ENCODE measurements at places on chromosomes 16 and 17.

DNA sequence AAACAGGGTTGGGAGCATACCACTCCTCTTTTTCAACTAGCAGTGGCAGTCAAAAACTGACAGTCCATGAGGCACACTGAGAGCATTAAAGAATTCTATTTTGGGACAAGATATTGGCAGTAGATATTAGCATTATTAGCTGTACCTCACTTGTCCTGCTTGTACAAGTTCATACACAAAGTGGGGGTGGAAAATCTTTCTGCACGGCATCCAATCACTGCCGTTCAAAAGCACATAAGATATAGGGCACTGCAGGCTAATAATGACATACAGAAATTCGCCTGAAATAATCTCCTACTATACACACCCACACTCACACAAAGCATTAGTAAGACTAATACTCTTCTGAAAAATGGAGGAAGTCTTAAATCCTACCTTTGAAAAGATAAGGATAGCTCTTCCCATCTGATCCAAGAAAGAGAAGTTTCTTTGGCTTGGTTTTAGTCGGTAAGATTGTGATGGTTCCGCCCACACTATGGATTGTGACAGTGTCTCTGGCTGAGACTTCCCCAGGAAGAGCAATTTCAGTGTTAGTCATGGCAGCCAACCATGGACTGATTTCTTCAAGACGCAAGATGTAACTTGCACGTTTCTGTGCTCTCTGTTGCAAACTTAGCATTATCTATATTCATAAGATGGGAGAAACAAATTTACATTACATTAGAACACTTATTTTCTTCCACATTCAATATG lies 40.6 kb upstream of the ARL6IP1 start:
- no peak for DNase-seq

GRCh38 chr17:4666296-4666695 lies 24.8 kb upstream of the ALOX15 start:
- no peak for DNase-seq

- no peak for DNase-seq
These were observed 7.9 kb downstream of the STAC2 start for GRCh38 chr17:39217734-39218369.

DNA sequence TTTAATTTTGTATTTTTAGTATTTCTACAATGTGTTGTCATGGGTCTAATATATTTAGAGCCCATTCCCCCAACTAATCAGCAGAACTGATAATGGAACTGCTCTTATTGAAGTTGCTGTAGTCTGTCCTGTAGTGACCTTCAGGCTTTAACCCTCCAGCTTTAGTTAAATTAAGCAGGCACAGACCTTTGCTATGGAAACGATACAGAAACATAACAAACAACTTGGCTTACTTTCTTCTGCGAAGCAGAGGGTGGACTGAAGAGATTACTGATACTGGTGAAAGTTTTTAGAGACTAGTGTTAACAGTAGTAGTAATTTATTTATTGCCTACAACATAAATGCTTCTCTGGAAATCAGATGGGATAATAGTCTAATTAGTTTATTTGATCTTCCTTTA lies 61.4 kb downstream of the NFATC3 start:
- DNase-seq: no peak

- no peak for DNase-seq
These were observed 93.6 kb upstream of the DYNLRB2 start for GRCh38 chr16:80447241-80447640.

DNA sequence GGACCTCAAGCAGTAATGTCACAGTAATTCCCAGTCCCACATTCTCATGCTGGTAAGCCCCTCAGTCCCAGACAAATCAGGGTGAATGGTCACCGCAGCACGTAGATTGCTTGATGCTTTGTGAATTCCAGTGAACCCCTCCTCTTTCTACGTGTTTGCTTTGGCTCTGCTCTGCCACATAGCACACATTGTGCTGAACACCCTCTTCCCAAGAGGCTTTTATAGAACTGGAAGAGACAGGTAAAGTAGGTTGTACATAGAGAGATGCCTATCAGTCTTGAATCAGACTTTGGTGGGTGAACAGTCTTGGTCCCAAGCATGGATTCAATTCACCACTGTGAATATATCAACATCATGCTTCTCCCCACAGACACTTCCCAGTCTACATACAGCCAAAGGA lies 579 bp upstream of the KRTAP9-6 start:
- no peak for DNase-seq

DNA sequence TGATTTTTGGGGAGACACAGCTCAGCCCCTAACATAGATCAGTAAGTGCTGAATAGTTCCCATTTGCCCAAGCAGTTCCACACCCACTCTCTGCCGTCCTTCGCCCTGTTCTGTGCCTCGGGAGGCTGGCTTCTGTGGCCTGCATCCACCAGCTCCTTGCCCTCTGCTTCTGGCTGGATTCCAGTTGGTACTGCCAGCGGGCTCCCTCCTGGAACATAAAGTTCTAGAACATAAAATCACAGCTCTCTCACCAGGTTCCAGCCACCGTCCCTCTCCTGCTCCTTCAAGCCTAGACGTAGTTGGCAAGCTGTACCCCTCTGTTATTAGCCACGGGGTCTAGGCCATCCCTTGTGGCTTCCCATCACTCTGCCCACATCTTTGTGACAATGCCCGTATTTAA lies 3.9 kb upstream of the MRPS23 start:
- DNase-seq: peak; percentile 23

DNA sequence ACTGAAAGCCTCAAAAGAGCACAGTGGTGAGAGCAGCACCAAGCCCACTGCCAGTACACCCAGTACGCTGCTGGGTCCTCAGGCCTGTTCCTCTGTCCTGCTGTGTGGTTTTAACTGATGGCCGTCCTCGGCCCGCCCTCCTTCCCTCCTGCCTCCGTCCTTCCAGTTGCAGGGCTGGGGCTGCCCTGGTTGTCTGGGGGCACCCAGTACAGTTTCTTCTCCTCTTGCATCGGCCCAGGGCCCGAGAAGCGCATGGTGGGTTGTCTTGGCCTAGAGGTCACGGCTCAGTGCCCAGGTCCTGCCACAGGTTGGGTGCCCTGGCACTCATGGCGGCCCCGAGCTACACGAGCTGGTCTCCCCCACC lies 70.8 kb upstream of the KCTD5 start:
- DNase-seq: no peak

DNA sequence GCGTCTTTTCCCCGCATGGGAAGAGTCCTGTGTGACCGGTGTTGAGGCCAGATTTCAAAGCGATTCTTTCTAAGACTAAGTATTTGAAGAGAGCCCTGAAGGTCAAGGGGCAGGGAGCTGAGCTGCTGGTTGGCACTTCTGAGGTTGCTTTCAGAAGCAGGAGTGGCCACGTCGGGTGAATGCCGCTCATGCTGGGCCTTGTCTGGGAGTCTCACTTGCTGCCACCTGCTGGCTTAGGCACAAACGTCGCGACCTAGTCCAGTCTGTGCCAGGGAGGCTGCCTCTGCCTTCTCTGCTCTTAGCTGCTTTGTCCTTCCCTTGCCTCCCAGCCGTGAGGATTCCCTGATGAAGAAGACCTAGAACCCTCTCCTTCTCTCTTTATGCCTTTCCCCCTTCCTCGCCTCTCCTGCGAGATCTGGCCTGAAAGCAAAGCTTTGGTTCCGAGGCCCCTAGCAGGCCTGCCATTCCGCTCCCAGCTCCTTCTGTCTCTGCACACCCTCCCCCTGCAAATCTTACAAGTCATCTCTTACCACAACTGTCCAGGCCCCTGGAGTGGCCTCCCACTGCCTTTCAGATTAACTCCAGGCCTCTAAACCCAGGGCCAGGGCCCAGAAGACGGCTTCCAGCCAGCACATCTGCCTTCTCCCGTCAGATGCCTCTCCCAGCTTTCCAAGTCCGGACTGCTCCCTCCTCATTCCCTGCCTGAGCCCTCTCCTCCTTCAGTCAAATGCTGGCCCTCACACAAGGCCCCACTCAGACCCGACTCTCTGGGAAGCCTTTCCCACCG lies 11.4 kb downstream of the CTNS start:
- DNase-seq: peak; percentile 39

- DNase-seq: peak; percentile 76
These were observed 8.9 kb upstream of the TIMP2 start for GRCh38 chr17:78933959-78934568.

- DNase-seq: no peak
These were observed 5.3 kb upstream of the WDR24 start for GRCh38 chr16:695355-696089.

GRCh38 chr17:8294814-8295316 lies 335 bp downstream of the SLC25A35 start:
- DNase-seq: no peak

- DNase-seq: no peak
These were observed 708.0 kb upstream of the SOX9 start for GRCh38 chr17:71412803-71413202.

DNA sequence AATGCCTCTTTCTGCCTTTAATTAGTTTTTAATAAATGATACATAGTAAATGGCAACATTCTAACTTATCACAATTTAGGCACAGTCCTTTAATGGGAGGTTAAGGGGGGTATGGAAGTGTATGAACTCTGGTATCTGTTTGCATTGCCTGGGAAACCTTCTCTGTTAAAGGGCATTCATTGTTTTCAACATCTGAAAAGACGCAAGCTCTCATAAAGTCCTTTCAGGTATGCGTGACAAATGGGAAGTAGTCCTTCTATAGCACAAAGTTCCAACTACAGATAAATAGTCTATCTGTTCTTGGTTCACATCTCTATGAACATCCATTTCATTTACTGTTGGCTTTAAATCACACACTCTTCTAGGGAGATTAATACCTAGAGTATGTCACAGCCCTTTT lies 298.0 kb upstream of the PMFBP1 start:
- no peak for DNase-seq

GRCh38 chr17:7351665-7352502 lies at the start of gene KCTD11:
Gene KCTD11, plus strand, starts transcription at chr17:7352162.
- DNase-seq: peak; percentile 73

- no peak for DNase-seq
These were observed 8.2 kb upstream of the PHF12 start for GRCh38 chr17:28959471-28959871.

DNA sequence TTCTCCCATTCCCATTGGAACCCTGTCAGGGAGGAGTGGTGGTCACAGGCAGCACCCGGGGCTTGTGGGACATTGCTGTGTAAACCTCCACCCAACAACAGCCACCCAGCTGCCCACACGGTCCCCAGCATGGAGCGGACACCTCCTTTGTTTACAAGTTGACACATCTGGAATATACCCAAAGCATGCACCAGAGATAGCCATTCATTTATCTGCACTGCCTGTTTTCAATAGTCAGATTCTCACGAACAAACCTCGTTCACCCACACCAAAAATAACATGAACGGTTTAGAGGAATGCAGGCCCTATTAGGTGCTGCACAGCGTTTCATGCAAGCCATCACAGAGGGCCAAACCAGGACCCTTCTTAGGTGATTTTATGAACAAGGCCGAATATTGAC lies 244.8 kb downstream of the FOXL1 start:
- DNase-seq: no peak

GRCh38 chr16:4709481-4709880 lies 16.1 kb downstream of the NUDT16L1 start:
- no peak for DNase-seq
